ENCODE measurements at places on chromosomes 16 and 17.

- peak overlapping the region; percentile 99 for H3K27ac ChIP-seq
- no peaks in the 10 kb centered on the region for H3K27me3 ChIP-seq
- H3K4me3 ChIP-seq, result peak overlapping the region; percentile 92
- DNase-seq, result peak; percentile 87
- peaks cover 18% of the 10 kb centered on the region for H3K36me3 ChIP-seq
Measured at GRCh38 chr16:30921748-30922419, 1.5 kb upstream of the FBXL19 start.

DNA sequence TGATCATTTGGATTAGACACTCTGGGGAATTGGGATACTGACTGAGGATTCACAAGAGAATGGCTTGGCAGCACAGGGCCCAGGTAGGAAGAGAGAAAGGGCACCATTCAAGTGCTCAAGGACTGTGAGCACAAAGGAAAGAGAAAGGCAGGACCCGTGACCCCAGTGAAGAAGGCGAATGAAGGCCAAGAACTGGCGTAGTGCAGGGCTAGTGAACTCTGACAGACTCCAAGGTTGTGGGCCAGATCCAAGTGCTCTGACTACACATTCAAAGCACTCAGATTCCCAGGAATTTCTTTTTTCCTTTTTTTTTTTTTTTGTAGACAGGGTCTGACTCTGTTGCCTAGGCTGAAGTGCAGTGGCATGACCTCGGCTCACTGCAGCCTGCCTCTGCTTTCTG, 5.0 kb downstream of the GTF3C1 start:
- H3K36me3 ChIP-seq, result peaks cover 68% of the 10 kb centered on the region
- H3K27me3 ChIP-seq, result no peaks in the 10 kb centered on the region
- H3K4me3 ChIP-seq, result no peak overlapping the region
- H3K4me1 ChIP-seq, result peaks cover 43% of the 10 kb centered on the region

DNA sequence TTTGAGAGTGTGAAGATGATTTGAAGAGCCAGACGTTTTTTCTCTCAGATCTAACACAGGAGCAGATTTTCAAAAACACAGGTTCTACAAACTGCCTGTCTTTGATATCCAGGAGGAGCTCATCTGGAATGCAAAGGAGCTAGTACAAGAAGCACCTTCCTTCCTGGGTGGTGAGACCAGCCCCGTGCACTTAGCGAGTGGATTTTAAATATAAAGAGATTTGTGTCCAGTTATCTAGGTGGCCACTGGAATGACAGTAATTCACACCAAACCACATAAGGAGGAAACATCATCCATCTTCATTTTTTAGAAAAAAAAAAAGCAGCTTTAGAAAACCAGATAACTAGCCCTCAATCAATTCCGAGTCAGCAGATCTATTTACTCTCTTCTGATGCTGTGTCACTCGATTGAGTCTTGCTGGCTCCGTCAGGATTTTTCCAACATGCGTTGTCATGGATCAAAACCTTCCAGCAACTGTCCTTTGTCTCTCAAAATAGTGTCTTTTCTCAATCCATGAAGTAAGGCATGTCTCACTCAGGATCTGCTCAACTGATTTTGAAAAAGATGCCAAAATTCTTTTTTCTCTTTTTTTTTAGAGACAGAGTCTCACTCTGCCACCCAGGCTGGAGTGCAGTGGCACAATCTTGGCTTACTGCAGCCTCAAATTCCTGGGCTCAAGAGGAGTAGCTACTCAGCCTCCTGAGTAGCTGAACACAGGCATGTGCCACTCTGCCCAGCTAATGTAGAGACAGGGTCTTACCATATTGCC, 451.2 kb upstream of the PSMD7 start:
- H3K27me3 ChIP-seq, result no peaks in the 10 kb centered on the region
- no peak overlapping the region for H3K27ac ChIP-seq
- H3K36me3 ChIP-seq, result no peaks in the 10 kb centered on the region
- H3K4me3 ChIP-seq, result no peak overlapping the region

GRCh38 chr16:61024180-61024900, 1011.9 kb downstream of the CDH8 start:
- no peak overlapping the region for H3K4me3 ChIP-seq
- H3K36me3 ChIP-seq, result peaks cover 4% of the 10 kb centered on the region
- H3K4me1 ChIP-seq, result no peaks in the 10 kb centered on the region
- H3K27ac ChIP-seq, result no peak overlapping the region

- peaks cover 49% of the 10 kb centered on the region for H3K27me3 ChIP-seq
- no peak overlapping the region for H3K4me3 ChIP-seq
- peaks cover 13% of the 10 kb centered on the region for H3K4me1 ChIP-seq
- H3K27ac ChIP-seq, result no peak overlapping the region
- H3K36me3 ChIP-seq, result no peaks in the 10 kb centered on the region
- DNase-seq, result no peak
Measured at GRCh38 chr17:78882540-78883088, 20.4 kb downstream of the CEP295NL start.

DNA sequence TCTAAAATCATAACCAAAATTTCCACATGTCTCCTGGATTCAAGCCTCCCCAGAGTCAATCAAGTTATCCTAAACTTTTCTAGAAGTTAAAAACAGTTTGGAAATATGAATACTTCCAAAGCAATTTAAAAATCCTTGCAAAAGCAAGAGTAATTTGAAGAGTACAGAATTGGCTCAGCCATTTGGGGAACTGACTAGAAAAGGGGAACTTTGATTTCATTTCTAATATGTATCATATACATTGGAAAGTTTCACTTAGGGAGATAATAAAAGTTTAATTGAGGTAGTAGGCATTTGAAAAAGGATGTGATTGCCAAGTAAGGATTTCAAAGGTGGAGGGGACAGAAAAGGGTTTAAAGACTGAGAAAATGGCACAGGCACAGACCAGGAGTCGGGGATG, 9.0 kb upstream of the SLFN12L start:
- no peaks in the 10 kb centered on the region for H3K27me3 ChIP-seq
- H3K4me3 ChIP-seq, result no peak overlapping the region
- H3K4me1 ChIP-seq, result peaks cover 4% of the 10 kb centered on the region
- DNase-seq, result no peak
- peaks cover 3% of the 10 kb centered on the region for H3K36me3 ChIP-seq

DNA sequence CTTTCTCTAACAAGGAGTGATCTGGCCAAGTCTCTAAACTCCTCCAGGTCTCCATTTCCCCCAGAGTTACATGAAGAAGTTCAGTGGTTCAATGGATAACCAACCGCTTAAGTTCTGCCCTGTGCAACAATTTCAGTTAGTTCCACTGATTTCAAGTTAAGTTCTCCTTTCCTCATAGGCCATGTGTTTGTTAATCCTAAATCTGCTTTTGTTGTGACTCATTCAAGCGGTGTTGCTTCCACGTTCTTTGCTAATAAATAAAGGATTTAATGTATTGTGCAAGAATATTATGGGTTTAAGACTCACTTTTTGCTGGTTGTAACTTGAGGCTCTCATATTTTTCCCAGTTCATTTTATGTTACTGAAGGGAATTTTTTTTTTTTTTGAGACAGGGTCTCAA, 36.3 kb downstream of the GNA13 start:
- H3K4me1 ChIP-seq, result peaks cover 44% of the 10 kb centered on the region
- no peak for DNase-seq
- peak overlapping the region; percentile 19 for H3K27ac ChIP-seq
- H3K27me3 ChIP-seq, result no peaks in the 10 kb centered on the region
- H3K36me3 ChIP-seq, result peaks cover 53% of the 10 kb centered on the region

DNA sequence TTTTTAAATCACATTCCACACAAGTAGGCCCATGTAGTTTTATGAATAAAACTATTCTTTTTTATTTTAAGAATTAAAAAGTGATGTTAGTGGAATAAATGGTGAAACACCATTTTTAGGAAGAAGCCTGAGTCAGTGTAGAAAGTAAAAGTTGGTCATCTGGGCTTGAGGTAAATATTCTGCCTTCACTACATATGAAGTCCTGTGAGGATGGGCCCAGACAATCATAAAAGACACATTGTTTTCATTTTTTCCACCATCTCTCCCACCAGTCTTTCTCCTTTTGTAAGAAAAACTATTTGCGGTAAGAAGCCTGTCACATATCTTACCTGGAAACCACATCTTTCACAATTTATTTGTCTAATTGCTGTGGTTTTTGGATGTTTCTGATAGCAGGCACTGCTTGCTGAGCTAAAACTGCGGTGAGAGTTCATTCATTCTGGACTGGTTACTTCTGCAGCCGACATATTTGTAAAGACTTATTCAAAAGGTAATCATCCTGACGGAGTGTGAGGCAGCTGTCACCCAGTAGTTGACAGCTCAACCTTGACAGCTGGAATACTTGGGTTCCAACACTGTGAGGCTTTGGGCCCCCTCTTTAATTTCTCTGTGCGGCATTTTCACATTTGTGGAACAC, 10.6 kb upstream of the RFFL start:
- DNase-seq, result no peak
- peak overlapping the region; percentile 57 for H3K27ac ChIP-seq
- peaks cover 13% of the 10 kb centered on the region for H3K36me3 ChIP-seq
- H3K4me1 ChIP-seq, result peaks cover 35% of the 10 kb centered on the region
- no peaks in the 10 kb centered on the region for H3K27me3 ChIP-seq
- peak overlapping the region; percentile 65 for H3K4me3 ChIP-seq

DNA sequence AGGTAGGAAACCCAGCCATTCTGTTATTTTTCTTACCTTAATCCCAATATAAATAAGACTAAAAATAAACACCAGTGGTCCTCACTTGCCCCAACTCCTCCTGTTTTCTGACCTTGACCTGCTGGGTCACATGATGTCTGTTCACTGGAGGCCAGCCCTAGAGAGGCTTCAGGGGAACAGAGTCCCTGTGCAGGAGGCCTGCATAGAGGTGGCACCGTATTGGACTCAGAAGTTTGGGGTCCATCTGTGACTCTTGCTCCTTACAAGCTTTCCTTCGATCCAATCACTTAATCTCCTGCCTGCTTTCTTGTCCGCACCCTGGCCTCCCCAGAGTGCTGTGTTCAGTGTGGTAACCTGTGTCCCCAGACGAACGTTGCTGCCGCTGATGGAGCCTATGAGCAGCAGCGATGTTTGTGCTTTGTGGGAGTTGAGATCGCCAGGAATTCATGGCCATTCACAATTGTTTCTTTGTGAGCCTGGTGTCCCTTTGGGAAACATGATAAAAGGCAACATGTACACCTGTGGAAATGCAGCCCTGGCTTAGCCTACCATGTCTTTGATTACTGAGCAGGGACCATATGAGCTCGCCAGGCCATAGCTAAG, 4.7 kb downstream of the IGSF6 start:
- no peaks in the 10 kb centered on the region for H3K27me3 ChIP-seq
- DNase-seq, result no peak
- peaks cover 35% of the 10 kb centered on the region for H3K4me1 ChIP-seq
- peaks cover 15% of the 10 kb centered on the region for H3K36me3 ChIP-seq
- H3K27ac ChIP-seq, result peak overlapping the region; percentile 92

- no peak overlapping the region for H3K4me3 ChIP-seq
- H3K27ac ChIP-seq, result no peak overlapping the region
- peaks cover 7% of the 10 kb centered on the region for H3K36me3 ChIP-seq
- H3K4me1 ChIP-seq, result peaks cover 3% of the 10 kb centered on the region
Measured at GRCh38 chr17:55770196-55770870, 19.5 kb downstream of the PCTP start.

All from effector memory CD8-positive, alpha-beta T cell (primary cell).